ENCODE measurements at places on chromosomes 5 and 9.

DNA sequence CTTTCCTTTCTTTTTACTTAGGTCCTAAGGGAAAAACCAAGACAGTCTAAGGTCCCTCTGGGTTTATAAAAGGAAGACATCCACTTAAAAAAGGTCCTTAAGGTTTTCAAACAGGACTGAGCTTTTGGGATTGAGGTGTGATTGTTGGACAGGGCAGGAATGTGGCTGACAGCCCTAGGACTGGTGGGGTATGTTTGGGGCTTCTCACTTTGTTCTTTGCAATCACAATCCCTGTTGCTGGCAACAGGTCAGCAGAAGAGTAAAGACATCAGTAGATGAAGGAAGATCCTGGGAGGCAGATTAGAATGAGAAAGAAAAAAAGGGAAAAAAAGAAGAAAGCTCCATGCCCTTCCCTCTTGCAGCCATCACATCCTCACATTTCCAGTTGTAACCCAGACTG is 101.4 kb upstream of the TARS1 start:
- no peak for DNase-seq

DNA sequence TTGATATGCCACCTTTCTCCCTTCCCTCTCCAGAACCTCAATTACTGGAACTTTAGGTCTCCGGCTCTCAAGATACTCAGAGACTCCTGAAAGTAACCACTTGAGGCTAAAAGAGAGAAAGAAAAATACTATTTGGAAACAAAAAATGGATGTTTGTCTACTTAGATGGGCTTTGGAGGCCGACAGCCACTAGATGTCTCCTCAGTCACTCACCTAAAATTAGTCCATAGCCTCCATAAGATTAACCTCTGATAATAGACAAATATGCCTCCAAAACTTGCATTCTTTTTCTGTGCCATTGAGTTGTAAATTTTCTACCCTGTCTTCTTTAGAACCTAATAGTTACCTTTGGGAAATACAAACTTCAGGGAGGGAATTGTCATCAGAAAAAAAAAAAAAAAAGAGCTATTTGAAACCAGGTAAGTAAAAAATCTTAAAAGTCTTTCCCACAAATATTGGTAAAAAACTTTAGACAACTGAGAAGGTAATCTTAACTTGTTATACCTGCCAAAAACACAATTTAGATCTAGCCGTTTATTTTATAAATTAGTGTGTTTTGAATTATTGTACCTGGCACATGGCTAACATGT is 11.2 kb upstream of the PCDH1 start:
- DNase-seq, result no peak

DNA sequence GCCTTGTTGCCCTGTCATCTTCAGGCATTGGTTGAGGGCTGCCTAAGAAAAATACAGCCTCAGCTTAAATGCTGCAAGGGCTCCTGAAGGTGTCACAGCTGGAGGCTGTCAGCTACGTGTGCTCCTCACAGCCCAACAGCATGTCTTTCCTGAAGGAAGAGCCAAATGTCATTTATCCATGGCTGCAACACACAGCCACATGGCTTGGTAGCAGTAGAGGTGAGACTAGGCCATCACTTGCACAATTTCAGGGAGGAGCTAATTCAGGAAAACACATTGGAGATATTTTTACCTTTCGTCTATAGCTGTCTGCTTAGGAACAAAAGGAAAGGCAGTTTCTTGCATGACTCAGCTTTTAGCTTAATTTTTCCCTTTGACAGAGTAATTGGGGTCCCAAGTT is 260.7 kb downstream of the SYK start:
- DNase-seq, result no peak

DNA sequence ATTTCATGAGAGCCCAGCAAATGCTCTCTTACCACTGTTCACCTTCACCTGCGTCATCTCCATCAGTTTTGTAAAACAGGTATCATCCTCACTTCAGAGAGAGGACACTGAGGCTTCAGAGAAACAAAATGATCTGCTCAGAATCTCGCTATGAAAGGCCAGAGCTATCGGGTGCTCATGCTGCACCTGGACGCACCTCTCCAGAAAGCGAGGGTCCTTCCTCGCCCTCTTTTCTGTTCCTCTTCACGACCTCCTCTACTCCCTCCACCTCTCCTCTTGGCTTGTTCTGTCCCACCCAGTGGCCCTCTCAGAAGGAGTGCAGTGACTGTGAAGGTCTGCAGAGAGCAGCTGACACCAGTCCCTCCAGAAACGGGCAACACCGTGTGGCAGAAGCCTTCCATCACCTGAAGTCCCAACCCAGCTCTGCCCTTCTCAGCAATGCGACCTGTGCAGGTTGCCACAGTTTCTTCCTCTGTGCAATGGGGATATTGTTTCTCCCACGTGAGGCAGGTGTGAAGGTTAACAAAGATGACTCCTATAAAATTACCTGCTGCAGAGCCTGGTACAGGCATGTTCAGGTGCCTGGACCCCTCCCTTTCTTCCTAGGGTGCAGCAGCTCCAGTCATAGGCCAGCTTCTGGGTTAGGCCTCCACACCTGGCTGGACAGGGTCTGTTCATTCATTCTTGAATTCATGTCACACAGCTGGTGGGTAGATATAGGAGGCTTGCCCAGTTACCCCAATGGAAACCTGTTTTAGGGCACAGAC is 45.3 kb upstream of the ANGPTL2 start:
- no peak for DNase-seq

DNA sequence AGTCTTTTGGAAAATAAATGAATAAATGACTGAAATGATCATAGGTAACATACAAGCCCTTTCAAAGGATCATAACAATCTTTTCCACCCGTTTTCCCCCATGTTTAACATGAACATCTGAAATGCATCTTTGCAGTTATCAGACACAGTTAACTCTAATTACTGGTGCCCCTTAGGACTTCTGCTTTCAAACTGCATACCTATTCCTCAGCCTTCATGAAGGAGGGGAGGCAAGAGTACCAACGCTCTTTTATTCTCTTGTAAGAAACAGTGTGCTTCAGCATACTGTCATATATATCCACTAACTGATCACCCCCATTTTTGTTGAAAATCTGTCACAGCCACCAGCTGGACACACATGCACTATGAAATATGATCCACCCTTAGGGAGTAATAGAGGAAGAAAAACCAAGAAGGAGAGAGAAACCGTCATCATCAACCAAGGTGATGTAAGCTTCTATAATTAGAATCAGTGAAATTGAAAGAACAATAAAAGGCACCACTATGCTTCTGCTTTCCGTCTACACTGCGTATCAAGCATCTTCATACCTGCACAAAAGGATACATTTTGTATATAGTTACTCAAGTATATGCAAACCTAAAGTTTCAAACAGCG is 98.7 kb downstream of the RAPGEF6 start:
- no peak for DNase-seq

- DNase-seq, result no peak
Observed at GRCh38 chr5:74149395-74149794, 491.1 kb downstream of the ENC1 start.

GRCh38 chr5:37005946-37006540 is 129.5 kb downstream of the NIPBL start:
- DNase-seq, result no peak

DNA sequence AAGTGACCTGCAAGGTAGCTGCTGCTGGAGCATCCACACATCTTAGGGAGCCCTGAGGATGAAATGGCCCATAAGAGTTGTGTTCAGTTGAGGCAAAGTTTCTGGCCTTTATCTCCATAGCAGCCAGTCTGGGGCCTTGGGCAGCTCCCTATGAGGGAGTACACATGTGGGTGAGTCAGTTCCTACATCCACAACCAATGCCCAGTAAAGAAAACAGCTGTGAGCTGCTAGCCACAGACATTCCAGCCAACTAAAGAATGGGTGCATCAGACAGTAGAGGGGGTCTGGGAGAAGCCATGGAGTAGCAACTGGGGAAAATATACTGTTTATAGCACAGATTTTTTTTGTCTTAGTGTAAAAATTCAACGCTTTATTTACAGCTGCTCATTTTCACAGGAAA is 720.7 kb downstream of the TLE1 start:
- no peak for DNase-seq

DNA sequence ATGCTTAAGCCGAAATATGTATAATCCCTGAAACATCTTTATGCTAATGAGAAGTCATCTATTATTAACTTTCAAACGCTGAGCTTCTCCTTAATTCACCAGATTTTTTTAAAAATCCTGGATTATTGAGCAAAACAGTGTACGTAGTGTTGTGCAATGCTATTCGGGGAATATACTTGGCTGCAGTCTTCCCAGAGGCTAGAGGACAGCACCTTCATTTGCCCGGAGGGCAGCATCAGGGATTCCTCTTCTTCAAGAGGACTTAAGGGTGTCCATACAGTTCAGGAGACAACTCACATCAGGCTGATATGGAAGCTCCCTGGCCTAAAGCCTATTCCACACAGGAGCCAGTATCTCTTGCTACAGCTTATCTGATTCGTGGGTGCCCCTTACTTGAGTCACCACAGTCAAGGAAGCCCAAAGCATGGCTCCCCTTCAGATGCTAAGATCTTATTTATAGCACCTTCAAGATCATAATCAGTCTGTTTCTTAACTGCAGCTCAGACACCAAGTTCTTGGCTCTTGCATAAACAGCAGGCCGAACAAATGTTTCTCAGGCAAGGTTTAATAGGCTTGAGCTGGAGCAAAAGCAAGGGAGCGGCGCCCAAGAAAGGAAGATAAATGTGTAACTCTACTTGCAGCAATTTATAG is 29.4 kb downstream of the NUTM2F start:
- DNase-seq, result no peak

- peak; percentile 60 for DNase-seq
Observed at GRCh38 chr5:148957591-148958202, 105.2 kb downstream of the SH3TC2 start.

- no peak for DNase-seq
Observed at GRCh38 chr5:24643880-24644279, 898 bp downstream of the CDH10 start.

- no peak for DNase-seq
Observed at GRCh38 chr5:168935183-168935582, 356.0 kb upstream of the PANK3 start.

DNA sequence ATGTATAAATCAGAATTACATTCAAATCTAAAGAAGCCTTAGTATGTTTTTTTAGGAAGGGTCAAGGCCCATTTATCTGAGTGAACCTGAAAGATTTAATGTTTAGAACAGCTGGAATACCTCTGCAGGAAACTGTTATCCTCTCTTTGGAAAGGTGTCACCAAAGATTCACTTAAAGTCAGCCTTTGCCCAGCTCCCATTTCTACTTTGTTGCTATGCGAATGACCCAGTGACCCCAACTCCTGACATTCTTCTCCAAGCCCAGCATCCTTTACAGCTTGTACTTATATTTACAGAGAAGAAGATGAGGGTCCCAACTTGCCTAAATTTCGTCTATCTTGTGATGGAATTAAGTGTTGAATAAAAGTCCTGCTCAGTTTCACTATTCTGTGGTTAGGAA is 1198.6 kb downstream of the CDH12 start:
- DNase-seq, result no peak

GRCh38 chr5:143265995-143266394 is 137.5 kb downstream of the NR3C1 start:
- DNase-seq, result no peak

DNA sequence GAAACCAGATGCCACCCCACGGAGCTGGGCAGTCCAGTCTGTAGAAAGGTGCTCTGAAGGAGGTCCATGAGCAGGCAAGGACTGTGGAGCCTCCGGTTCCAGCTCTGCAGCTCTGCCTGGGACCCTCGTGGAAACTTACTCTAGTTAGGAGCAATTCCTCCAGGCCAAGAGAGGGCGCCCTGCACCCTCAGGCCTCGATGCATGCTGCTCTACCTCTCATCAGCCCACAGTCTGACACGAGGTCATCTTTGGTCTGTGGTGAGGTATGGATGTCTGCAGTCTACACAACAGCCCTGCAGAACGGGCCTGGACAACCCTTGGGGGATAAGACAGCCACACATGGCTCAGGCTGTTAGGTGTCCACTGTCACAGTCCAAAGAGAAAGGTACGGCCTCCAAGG is 50.6 kb upstream of the UBTD2 start:
- no peak for DNase-seq

DNA sequence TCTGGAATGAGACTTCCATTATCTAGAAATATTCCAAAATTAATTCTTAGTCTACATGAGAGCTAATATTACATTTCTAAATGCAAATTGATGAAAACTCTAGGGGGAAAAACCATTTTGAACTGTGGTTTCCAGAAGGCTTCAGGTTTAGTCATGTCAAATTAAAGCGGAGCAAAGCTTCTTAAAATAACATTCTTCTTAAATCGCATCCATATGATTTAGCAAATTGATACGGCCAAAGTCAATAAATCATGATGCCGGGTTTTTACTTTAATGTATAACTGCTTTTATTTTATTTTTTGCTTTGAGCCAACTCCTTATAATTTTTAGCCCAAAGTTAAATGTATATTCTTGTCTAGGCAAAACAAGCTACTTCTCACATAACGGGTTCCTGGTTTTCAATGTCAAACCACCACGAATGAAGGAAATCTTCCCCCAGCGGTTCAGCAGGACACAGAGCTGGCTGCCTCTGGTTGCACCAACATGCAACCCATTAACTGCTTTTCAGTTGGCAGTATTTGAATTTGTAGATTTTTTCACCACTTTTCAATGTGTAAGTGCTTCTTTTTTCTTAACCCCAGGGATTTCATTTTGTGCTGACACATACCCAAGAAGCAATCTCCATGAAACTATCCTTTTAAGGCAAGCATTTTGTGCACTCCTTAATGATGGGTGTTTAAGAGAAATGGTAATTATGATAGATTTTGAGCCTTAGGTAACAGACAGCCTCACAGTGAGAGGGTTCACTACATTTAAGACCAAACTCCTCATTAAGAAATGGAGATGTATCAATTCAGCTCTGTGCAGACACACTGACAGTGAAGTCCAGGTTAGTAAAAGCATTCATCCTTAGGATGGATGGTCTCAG is 35.5 kb downstream of the EFNA5 start:
- no peak for DNase-seq

- DNase-seq, result peak; percentile 22
Observed at GRCh38 chr5:139462586-139463276, at the start of gene ECSCR. TSS of gene ECSCR (minus strand) at chr5:139462743. CDS start at chr5:139462670, 73 bp downstream.

GRCh38 chr9:126589349-126589748 is 24.4 kb upstream of the LMX1B start:
- DNase-seq, result no peak
